ENCODE measurements at places on chromosomes 2 and 18.

GRCh38 chr2:86142436-86143257 is 36.6 kb downstream of the PTCD3 start:
- DNase-seq = no peak

GRCh38 chr2:60868589-60869273 is 12.6 kb upstream of the REL start:
- DNase-seq = no peak

- DNase-seq = no peak
These were observed 67.4 kb downstream of the RNF152 start for GRCh38 chr18:61825386-61825785.

- no peak for DNase-seq
These were observed 83.6 kb downstream of the FARSB start for GRCh38 chr2:222572264-222572721.

GRCh38 chr2:218743068-218743467 is 32.4 kb downstream of the TTLL4 start:
- DNase-seq = no peak

DNA sequence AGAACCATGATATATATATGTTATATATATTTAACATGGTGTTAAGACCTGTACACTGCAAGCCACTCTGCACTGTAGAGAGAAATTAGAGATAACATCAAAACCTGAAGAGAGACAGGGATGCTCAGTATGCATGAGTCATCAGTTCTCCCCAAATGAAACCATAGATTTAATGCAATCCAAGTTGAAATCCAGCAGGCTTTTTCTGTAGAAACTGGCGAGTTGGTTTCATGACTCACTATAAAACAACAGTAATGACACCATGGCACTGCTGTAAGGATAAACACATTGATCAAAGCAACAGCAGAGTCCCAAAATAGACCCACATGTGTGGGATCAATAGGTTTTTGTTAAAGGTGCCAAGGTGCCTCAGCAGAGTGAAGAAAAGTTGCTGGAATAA is 65.8 kb downstream of the RTP5 start:
- no peak for DNase-seq

DNA sequence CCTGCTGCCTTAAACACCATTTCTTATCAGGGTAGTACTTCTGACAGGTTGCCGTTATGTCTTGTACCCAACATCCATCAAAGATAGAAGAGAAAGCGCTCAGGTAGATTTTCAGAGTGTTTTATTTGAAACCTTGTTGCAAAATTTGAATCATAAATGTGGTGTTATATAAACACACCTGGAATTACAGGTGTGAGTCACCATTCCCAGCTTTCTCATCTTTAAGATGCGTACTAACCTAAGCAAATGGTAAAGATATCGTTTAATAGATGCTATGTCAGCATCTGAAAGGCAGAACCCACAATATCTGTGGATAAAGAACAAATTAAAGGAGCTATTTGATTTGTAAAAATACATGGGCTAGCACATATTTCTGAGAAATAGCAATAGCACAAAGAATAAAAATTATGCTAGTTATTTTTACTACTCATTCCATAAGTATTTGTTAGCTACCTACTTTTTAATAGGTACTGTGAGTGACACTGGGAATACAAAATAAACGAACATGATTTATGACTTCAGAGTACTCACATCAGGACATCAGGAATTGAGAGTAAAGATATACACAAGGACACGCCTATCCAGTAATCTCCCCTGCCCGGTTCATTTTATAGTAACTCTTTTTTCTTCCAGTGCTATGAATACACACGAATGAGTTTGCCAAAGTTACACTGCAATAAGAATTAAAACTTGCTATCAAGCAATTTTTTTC is 193.8 kb downstream of the RBM43 start:
- DNase-seq = no peak

GRCh38 chr18:37156330-37156942 is 327.5 kb downstream of the KIAA1328 start:
- DNase-seq = no peak

GRCh38 chr2:31354837-31355236 is 59.7 kb downstream of the XDH start:
- no peak for DNase-seq

- no peak for DNase-seq
These were observed 54.5 kb upstream of the WDR75 start for GRCh38 chr2:189386741-189387140.

DNA sequence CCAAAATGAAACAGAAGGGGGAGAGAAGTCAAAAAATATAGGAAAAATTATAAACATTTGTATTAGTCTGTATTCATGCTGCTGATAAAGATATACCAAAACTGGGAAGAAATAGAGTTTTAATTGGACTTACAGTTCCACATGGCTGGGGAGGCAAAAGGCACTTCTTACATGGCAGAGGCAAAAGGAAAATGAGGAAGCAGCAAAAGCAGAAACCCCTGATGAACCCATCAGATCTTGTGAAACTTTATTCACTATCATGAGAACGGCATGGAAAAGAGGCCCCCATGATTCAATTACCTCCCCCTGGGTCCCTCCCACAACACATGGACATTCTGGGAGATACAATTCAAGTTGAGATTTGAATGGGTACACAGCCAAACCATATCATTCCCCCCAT is 79.1 kb downstream of the ZRANB3 start:
- no peak for DNase-seq

- DNase-seq = no peak
These were observed 208.3 kb downstream of the EIPR1 start for GRCh38 chr2:3169106-3169870.

GRCh38 chr2:1504311-1504750 is 91.1 kb downstream of the TPO start:
- DNase-seq = no peak

GRCh38 chr2:31148514-31148913 is 10.3 kb upstream of the GALNT14 start:
- no peak for DNase-seq

DNA sequence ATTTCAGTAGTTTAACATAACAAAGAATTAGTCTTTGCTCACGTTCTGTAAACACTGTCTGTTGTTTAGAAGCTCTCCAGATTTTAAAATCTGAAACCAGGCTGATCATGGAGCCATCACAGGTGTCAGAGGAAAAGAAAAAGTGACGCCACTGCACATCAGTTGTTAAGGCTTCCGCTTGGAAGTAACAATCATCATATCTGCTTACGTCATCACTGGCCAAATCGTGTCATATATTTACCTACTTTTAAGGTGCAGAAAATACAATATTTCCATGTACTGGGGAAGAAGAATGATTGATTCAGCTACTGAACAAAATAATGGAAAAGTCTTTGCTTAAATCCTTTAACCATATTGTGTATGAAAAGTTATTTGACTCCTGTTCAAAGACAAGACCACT is 382.6 kb upstream of the MC4R start:
- no peak for DNase-seq

GRCh38 chr2:86375623-86376022 is 38.2 kb upstream of the REEP1 start:
- DNase-seq = no peak

- DNase-seq = no peak
These were observed 158.9 kb downstream of the VAPA start for GRCh38 chr18:10072671-10073175.

DNA sequence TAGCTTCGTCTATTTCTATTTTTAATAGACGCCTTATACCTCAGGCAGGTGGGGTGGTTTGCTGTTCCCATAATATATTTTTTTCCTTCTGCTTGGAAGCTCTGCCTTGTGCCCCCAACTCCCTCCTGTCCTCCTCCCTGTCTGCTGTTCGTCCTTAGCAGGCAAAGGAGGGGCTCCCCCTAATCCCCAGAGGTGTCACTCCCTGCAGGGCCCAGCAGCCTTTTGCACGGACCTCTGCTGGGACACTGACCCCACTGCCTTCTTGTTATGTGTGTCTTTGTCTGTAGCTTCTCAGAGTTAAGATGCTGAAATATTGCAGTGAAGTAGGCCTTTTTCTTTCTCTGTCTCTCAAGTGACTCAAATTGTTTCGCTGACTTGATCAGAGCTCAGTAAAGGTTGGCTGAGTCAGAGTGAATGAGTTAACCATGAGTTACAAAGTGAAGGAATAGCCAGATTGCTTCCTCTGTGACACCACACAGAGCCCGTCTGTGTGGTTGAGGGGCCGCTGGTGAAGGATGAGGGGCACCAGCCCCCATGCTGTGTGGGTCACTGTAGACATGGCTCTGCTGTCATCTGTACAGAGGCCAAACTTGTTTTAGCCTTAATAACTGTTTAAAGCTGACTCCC is 47.7 kb downstream of the PRKCE start:
- DNase-seq = no peak

GRCh38 chr2:165508927-165509326 is 39.4 kb downstream of the CSRNP3 start:
- no peak for DNase-seq

GRCh38 chr2:189391201-189391600 is 50.1 kb upstream of the WDR75 start:
- DNase-seq = no peak

DNA sequence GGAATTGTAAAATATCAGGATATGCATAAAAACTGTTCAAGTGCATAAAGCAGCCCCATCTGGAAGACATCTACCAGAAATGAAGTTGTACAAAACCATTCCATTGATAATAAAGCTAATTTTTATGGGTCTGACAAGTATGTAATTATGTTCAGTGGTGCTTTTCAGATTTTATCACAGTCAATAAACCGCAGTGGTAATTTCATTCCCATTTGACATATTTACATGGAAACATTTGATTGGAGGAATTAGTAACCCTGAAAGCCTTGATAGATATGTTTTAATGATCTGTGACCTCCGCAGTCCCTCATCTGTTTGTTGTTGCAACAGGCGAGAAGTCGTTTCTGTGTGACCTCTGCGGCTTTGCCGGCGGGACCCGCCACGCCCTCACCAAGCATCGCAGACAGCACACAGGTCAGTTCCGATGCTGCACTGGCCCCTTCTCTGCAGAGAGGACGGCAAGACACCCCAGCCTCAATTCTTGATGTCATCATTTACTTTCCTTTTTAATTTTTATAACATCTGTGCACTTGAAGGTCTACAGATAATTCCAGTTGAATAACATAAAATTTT is 283.1 kb downstream of the ZNF407 start:
- no peak for DNase-seq

GRCh38 chr2:215535741-215536140 is 99.9 kb upstream of the FN1 start:
- DNase-seq = no peak

GRCh38 chr2:85737481-85737880 is 16.3 kb upstream of the ATOH8 start:
- DNase-seq = no peak

DNA sequence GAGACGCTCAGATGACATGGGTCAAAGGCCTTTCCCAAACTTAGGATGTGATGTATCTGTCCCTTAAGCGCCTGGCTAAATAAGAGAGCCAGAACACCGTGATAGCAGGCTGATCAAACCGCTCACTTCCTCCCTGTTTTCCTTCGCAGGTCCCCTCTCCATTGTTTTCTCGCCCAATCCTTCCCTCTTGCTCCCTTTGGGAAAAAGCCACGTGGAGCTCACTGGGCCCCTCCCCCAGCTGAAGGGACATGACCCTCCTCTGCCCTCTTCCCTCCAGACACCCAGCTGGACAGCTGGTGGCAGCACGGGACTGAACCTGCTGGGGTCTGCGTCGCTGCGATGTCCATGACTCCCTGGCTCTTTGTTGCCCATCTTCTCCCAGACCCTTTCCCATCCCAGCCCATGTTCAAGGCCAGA is 201.7 kb downstream of the TNS1 start:
- DNase-seq = no peak

DNA sequence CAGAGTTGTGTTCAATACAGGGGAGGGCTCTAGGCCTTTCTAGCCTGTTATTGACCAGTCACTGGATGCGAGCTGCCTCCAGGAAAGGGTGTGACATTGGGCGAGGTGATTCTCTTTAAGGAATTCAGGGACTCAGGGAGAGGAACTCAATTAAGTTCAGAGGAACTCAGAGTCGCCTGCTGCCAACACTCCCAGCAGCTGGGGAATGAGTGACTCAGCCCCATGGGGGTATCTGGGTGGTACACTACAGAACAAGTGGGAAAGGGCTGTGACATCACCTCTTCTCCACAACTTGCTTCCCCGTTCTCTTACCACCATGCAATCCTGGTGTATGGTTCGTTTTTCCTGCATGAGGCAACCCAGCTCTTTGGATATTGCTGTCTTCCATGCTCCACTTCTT is 50.4 kb upstream of the CYRIA start:
- DNase-seq = no peak

GRCh38 chr2:161273038-161273760 is 35.0 kb upstream of the PSMD14 start:
- no peak for DNase-seq

DNA sequence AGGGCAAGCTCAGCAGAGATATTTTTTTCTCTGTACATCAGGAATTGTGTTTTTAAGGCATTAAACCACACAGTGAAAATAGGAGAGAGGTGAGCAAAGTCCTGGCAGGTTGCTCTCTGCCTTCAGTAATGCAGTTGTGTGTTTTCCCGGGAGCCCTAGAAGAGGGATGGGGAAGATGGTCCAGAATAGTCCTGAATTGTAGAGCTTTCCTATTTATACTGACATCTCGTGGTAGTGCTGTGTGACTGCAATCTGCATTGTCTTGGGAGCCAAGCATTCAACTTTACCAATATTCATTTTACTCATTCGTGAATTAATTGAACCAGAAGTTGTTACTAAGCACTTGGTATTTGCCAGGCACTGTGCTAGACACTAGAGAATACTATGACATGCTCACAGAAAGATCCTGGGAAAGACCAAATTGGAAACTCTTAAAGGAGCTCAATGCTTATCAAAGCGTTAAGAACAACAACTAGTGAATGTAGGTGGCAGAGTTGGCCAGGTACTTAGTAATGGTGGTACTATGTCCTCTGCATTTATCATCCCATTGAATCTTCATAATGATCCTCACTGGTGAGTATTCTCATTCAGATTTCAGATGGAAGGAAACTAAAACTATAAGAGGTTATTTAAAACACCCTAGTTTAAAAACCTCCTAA is 214.6 kb downstream of the TRIB2 start:
- DNase-seq = no peak

DNA sequence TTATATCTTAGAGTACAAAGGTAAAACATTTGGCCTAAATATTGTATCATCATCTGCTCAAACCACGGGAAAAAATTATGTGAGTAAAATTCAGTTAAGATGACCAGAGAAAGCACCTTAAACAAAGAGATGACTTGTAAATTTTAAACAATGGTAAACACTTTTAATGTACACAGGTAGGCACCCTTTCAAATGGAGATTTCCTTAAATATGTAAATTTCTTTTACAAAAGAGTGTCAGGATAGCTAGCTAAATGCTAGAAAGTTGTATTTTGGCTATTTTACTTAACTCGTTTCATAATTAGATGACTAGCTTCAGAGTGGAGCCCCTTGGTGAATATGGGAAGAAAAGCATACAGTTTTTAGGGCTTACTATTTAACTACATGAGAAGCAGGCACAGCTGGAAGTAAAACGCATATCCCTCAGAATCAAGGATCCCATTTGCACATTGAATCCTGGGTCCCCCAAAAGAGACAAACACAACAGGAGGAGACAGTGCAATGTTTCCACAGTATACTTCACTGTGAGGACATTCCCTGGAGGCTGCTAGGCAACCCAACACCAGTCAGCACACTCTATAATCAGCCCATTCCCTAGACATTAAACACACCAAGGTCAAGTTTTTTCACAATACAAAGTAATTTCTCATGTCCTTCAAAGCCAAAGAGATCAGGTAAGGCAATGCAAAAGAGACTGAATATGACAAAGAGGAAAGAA is 1154.4 kb downstream of the DPP10 start:
- DNase-seq = no peak

- no peak for DNase-seq
These were observed 89.4 kb downstream of the CELF4 start for GRCh38 chr18:37476182-37476581.

GRCh38 chr2:10889651-10890215 is 22.0 kb upstream of the KCNF1 start:
- no peak for DNase-seq
